Neural progenitor cell (in vitro differentiated cells): ENCODE measurements at places on chromosomes 16 and 17.

DNA sequence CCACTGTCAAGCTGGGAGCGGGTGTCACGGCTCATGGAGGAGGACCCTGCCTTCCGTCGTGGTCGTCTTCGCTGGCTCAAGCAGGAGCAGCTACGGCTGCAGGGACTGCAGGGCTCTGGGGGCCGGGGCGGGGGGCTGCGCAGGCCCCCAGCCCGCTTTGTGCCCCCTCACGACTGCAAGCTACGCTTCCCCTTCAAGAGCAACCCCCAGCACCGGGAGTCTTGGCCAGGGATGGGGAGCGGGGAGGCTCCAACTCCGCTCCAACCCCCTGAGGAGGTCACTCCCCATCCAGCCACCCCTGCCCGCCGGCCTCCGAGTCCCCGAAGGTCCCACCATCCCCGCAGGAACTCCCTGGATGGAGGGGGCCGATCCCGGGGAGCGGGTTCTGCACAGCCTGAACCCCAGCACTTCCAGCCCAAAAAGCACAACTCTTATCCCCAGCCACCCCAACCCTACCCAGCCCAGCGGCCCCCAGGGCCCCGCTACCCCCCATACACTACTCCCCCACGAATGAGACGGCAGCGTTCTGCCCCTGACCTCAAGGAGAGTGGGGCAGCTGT, 11.6 kb downstream of the SLC52A1 start:
- no peak for DNase-seq
- H3K4me1 ChIP-seq = no peaks in the 10 kb centered on the region
- no peaks in the 10 kb centered on the region for H3K36me3 ChIP-seq
- no peaks in the 10 kb centered on the region for H3K27me3 ChIP-seq
- no peak overlapping the region for H3K4me3 ChIP-seq
- no peak overlapping the region for H3K27ac ChIP-seq

DNA sequence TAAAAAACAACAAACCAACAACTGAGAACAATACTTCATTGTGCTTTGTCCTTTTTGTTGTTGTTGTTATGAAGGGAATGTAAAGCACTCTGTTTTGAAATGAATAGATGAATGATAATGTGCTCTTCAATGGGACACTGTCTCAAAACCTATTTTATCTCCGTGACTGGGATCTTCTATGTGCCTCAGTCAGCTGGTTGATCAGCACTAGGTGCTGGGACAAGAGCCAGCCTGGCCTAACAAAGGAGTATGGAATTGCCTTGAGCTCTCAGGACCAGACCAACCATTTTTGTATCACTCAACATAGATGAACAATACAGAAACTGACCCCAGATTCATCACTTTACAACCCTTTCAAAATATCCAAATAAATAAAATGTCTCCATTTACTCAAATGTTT, 440.2 kb downstream of the KCNJ2 start:
- H3K4me1 ChIP-seq = peaks cover 5% of the 10 kb centered on the region
- H3K27me3 ChIP-seq = no peaks in the 10 kb centered on the region
- H3K27ac ChIP-seq = no peak overlapping the region
- no peak for DNase-seq

DNA sequence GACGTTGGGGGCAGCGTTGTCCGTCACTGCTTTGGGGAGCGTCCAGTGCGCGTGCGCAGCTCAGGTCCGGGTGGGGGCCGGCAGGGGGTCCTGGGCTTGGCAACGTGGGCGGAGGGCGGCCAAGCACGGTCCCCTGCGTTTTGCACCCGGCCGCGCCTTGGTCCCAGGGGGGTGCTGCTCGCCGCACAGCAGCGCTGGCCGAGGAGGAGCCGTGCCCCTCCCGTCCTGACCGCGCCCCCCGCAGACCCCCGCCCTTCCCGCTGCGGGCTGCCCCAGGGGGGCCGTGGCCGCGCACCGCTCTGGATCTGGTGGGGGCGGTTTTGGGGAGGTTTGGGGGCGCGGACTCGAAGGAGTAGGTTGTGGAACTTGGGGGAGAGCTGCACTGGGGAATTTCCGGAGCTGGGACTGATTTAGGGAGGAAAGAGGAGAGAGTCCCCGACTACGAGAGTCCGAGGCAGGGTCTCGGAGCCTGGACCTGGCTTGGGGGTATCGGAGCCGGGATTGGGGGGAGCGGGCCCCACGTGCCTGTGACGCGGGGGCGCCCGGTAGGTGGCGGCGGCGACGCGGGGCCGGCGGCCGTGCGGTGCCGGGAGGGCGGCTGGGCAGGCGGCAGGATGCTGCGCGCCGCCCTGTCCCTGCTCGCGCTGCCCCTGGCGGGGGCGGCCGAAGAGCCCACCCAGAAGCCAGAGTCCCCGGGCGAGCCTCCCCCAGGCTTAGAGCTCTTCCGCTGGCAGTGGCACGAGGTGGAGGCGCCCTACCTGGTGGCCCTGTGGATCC, at the start of gene SLC9A5:
SLC9A5 (plus strand) TSS at position 579 of the 777 bp plus-strand sequence; CDS start at position 615, 36 bp downstream.
- peaks cover 25% of the 10 kb centered on the region for H3K4me1 ChIP-seq
- peak within 1 kb of the TSS; percentile 64 for H3K4me3 ChIP-seq
- no peak within 1 kb of the TSS for H3K27ac ChIP-seq
- no peaks in the 10 kb centered on the region for H3K36me3 ChIP-seq
- peaks cover 41% of the 10 kb centered on the region for H3K27me3 ChIP-seq
- DNase-seq = peak; percentile 71

GRCh38 chr16:57727610-57728009, 8.0 kb upstream of the KATNB1 start:
- no peaks in the 10 kb centered on the region for H3K27me3 ChIP-seq
- H3K27ac ChIP-seq = no peak overlapping the region
- no peaks in the 10 kb centered on the region for H3K4me1 ChIP-seq

DNA sequence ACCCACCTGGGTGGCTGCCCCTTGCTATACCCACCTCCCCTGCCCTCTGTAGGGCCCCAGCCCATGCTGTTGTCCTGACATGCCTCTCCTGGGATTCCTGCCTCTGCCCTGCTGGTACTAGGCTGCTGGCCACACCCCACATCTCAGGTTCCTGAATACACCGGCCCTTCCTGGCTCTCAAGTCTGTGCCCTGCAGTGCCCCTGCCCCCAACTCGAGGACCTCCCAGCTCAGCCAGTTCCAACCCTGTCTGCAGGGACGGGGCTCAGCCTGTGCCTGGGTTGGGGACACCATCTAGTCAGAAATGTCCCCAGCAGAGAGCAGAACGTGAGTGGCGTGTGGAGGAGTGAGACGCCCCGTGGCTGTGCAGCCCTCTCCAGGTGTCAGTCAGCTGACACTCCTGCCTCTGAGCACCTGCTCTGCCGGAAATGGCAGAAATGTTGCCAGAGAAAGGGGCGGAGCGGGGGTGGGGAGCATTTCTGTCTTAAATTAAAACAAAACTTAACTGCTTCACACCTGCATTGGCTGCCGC, 28.7 kb downstream of the ACSF3 start:
- no peak overlapping the region for H3K27ac ChIP-seq
- no peaks in the 10 kb centered on the region for H3K36me3 ChIP-seq
- H3K4me1 ChIP-seq = no peaks in the 10 kb centered on the region
- DNase-seq = no peak

DNA sequence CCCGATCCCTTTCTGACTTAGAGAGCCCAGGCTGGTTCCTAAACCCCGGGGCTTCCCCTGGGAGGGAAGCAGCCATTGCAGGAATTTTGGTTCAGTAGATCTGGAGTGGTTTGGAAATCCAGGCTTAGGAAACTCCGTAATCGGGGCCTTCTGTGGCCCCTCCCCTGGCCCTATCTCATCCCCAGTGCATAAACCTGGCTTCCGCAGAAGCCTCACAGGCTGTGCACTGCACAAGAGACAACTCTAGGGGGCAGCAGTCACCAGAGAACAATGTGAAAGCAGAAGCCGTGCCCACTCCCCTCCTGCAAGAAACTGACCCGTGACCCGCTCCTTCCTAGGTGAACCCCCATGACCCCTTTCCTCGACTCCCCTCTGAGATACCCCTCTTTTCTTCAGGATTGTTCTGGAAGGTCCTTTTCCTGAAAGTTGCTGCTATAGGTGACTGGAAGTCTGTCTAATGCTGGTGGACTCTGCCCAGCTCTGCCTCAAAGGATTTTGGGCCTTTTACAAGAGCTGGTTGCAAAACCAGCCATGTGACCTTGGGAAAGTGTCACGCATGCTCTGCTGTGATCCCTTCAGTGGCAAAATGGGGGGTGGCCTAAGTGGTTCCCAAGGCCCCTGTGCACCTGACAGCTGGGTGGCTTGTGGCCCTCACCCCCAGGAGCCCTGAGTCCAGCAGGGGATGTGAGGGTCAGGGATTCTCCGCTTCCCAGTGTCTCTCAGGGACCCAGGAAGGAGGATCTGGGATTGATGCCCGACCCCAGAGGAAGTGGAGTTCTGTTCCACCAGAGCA, 14.4 kb downstream of the GUCY2D start:
- H3K27me3 ChIP-seq = peaks cover 43% of the 10 kb centered on the region
- peaks cover 10% of the 10 kb centered on the region for H3K4me1 ChIP-seq
- peak; percentile 80 for DNase-seq

- H3K36me3 ChIP-seq = no peaks in the 10 kb centered on the region
- H3K4me3 ChIP-seq = no peak overlapping the region
- H3K4me1 ChIP-seq = peaks cover 11% of the 10 kb centered on the region
These were observed 2.7 kb upstream of the LIMD2 start for GRCh38 chr17:63702721-63703015.

DNA sequence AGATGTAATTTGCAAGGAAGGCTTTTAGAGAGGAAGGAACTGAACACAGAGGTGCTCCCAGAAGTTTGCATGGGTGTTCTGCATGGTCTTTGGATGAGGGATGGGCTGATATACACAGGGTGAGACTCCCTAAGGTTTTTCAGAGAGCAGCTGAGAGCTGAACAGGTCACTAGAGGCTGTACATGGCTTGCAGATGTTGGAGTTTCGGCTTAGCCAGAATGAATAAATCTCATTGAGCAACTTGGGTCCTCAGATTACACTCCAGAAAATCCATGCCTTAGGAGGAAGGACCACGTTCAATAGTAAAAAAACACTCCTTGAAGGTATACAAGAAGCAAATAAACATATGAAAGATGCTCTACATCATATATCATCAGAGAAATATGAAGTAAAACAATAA, 7.5 kb upstream of the ITGB3 start:
- H3K36me3 ChIP-seq = no peaks in the 10 kb centered on the region
- H3K4me3 ChIP-seq = no peak overlapping the region
- DNase-seq = no peak
- no peak overlapping the region for H3K27ac ChIP-seq
- no peaks in the 10 kb centered on the region for H3K27me3 ChIP-seq

- no peaks in the 10 kb centered on the region for H3K27me3 ChIP-seq
- H3K4me3 ChIP-seq = no peak overlapping the region
- H3K4me1 ChIP-seq = peaks cover 6% of the 10 kb centered on the region
- no peaks in the 10 kb centered on the region for H3K36me3 ChIP-seq
- DNase-seq = no peak
These were observed 6.0 kb downstream of the METTL22 start for GRCh38 chr16:8627456-8627855.

DNA sequence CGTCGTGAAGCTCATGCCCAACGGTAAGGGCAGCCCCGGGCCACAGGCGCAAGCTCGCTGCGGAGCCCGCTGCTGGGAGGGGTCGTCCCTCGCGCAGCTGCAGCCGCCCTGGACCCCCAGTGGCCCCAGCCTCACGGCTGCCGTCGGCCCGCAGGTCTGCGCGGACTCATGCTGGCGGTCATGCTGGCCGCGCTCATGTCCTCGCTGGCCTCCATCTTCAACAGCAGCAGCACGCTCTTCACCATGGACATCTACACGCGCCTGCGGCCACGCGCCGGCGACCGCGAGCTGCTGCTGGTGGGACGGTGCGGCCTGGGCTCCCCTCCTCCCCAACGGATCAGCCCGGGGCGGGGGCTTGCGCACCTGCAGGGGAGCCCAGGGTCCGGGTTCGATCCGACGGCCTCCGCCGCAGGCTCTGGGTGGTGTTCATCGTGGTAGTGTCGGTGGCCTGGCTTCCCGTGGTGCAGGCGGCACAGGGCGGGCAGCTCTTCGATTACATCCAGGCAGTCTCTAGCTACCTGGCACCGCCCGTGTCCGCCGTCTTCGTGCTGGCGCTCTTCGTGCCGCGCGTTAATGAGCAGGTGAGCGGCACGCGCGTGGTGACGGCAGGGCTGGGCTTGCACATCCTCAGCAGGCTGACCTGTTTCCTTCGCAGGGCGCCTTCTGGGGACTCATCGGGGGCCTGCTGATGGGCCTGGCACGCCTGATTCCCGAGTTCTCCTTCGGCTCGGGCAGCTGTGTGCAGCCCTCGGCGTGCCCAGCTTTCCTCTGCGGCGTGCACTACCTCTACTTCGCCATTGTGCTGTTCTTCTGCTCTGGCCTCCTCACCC, 5.8 kb downstream of the SLC5A2 start:
- H3K36me3 ChIP-seq = no peaks in the 10 kb centered on the region
- peak overlapping the region; percentile 56 for H3K4me3 ChIP-seq
- H3K27ac ChIP-seq = no peak overlapping the region
- peaks cover 62% of the 10 kb centered on the region for H3K27me3 ChIP-seq

- H3K4me1 ChIP-seq = peaks cover 35% of the 10 kb centered on the region
- H3K36me3 ChIP-seq = no peaks in the 10 kb centered on the region
- no peaks in the 10 kb centered on the region for H3K27me3 ChIP-seq
- peak overlapping the region; percentile 73 for H3K27ac ChIP-seq
- peak overlapping the region; percentile 31 for H3K4me3 ChIP-seq
- DNase-seq = peak; percentile 74
These were observed 4.3 kb upstream of the PIMREG start for GRCh38 chr17:6439951-6440350.

GRCh38 chr16:74667255-74667700, 601 bp upstream of the RFWD3 start:
- peak overlapping the region; percentile 81 for H3K4me3 ChIP-seq
- no peak overlapping the region for H3K27ac ChIP-seq
- H3K36me3 ChIP-seq = peaks cover 9% of the 10 kb centered on the region
- H3K4me1 ChIP-seq = no peaks in the 10 kb centered on the region
- peak; percentile 79 for DNase-seq

- H3K27me3 ChIP-seq = no peaks in the 10 kb centered on the region
- no peak for DNase-seq
- no peak overlapping the region for H3K4me3 ChIP-seq
- no peaks in the 10 kb centered on the region for H3K36me3 ChIP-seq
- H3K4me1 ChIP-seq = no peaks in the 10 kb centered on the region
These were observed 36.6 kb downstream of the C16orf78 start for GRCh38 chr16:49410226-49410625.

DNA sequence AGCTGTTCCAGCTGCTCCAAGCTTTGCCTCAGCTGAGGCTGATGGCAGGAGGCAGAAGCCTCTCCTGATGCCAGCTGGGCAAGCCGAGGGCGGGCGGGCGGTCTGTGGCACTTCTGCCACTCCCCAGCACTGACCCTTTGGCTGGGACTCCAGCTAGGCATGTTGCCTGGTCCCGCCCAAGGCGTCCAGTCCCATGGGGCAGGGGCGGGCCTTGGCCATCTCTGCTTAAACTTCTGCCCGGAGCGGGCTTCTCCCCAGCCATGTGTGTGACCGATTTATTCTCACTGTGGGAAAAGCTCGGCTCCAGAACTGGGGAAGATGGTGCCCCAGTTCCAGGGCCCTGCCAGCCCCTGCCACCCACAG, 349.1 kb downstream of the SEC14L1 start:
- DNase-seq = no peak
- H3K27ac ChIP-seq = no peak overlapping the region
- H3K27me3 ChIP-seq = no peaks in the 10 kb centered on the region
- H3K36me3 ChIP-seq = no peaks in the 10 kb centered on the region

GRCh38 chr17:17900615-17901520, 64.1 kb upstream of the SREBF1 start:
- H3K27ac ChIP-seq = no peak overlapping the region
- no peaks in the 10 kb centered on the region for H3K27me3 ChIP-seq
- H3K4me3 ChIP-seq = no peak overlapping the region
- no peaks in the 10 kb centered on the region for H3K36me3 ChIP-seq
- DNase-seq = no peak

GRCh38 chr17:52170963-52171572, 12.6 kb upstream of the CA10 start:
- H3K27me3 ChIP-seq = no peaks in the 10 kb centered on the region
- no peak overlapping the region for H3K4me3 ChIP-seq

- peaks cover 20% of the 10 kb centered on the region for H3K4me1 ChIP-seq
- no peaks in the 10 kb centered on the region for H3K27me3 ChIP-seq
These were observed 356.0 kb downstream of the C16orf95 start for GRCh38 chr16:86961171-86961601.
